Retinal pigment epithelial cell (primary cell): ENCODE measurements at places on chromosomes 7 and 10.

DNA sequence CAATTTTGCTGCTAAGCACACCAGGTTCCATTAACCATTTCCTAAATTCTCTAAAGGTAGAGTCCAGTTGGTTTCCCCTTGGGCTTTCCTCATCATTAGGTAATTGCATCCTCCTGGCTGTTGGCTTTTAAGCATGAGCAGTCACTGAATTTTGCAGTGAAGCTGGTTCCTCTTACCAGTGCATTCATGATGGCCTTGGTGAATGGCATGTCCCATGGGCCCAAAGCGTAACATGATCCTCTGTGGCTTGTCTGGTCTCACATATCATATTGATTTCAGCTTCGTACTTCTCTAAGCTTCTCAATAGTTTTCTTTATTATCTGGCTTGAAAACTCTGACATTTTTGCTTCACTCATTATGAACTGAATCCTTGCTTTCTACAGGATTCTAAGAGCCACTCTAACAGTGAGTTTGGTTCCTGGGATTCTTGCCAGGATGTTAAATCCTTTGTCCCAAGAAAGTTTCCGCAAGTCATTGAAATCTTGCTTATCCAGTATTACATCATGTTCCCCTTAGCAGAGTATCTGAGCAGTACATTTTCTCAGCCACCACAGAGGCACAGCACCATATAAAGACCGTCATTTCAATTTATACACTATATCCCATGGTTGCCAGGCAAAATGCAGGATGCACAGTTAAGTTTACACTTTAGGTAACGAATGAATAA is 134.2 kb downstream of the PTN start:
- DNase-seq, result peak; percentile 37

- no peak for DNase-seq
Observed at GRCh38 chr10:122774231-122774630, 71.4 kb downstream of the CUZD1 start.

DNA sequence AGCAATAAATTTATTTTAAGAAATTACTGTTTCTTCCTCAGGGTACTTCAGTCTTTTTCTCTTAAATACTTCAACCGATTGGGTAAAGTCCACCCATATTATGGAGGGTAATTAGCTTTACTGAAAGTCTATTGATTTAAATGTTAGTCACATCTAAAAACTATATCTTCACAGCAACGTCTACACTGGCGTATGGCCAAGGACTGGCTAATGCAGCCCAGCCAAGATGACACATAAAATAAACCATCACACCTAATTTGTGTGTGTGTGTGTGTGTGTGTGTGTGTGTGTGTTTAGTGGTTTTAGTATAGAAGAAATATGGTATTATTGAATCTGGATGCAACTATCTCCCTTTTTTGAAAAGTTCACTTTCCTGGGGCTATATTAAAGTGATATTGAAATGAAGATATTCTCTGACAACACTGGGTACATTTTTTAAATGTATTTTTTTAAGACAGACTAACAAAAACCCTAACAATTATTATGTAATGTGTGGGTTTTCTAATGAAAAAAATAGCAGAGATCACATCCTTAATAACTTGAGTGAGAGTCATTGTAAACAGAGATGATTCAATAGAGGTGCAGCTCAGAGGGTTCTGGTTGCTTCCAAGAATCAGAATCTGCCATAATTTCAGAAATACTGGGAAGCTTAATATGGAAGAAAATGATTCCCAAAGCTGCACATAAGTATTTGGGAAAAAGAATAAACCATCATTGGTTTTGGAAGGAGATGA is 584.2 kb upstream of the MBL2 start:
- DNase-seq, result no peak

GRCh38 chr10:127576740-127577161 is 27.6 kb downstream of the NPS start:
- no peak for DNase-seq

DNA sequence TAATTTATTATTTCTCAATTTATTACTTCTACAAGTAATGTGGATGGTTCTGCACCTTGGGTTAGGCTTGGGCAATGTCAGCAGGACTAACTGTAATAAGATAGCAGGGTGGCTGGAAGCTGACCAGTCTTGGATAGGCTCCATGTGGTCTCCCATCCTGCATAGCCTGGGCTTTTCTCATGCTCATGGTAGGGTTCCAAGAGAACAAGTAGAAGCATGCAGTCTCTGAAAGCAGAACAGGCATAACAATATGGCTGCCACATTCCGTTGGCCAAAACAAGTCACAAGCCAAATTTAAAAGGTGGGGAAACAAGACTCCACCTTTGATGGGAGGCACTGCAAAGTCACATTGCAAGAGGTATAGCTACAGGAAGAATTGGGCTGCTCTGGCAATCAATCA is 98.6 kb upstream of the MDFIC start:
- no peak for DNase-seq

DNA sequence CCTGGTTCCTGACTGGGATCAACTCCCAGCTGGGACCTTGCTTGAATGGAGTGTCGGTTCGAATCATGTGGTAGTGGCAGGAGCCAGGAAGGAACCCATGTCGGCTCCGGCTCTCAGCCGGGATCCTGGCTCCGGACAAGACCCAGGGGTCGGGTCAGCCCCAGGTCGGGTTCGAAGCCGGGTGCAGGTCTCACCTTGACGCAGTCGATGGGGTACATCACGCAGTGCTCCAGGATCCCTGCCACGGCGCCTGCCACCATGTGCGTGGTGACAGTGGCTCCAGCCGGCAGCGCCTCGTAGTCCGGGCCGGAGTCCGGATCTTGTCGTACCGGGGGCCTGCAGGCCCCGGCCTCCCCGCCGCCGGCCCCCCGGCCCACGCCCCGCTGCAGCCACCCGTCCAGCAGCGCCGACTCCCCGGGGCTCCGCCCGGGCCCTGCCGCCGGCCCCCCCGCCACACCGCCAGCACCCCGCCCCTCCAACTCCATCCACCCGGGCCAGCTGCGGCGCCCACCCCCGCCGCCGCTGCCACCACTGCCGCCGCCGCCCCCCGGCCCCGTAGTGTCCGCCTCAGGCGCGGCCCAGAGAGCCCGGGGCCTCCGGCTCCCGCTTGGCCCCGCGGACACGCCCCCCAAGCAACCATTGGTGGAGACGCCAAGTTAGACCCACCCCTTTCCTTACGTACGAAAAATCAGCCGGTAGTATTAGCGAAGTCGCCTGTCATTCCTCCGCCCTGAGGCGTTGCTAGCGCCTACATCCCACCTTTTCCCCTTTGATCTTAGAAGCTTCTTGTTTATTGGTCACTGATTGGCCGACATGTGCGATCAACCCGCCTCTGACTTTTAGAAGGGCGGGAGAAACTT is at the start of gene SLC25A28:
SLC25A28 (minus strand) TSS at position 589 of the 860 bp plus-strand sequence; CDS start at position 485, 104 bp downstream.
- DNase-seq, result peak; percentile 100

GRCh38 chr7:7553386-7553785 is 13.3 kb upstream of the MIOS start:
- DNase-seq, result no peak

GRCh38 chr10:15725603-15726002 is 5.9 kb upstream of the ITGA8 start:
- peak; percentile 6 for DNase-seq

GRCh38 chr7:83149466-83149865 is 13.2 kb downstream of the PCLO start:
- DNase-seq, result no peak

DNA sequence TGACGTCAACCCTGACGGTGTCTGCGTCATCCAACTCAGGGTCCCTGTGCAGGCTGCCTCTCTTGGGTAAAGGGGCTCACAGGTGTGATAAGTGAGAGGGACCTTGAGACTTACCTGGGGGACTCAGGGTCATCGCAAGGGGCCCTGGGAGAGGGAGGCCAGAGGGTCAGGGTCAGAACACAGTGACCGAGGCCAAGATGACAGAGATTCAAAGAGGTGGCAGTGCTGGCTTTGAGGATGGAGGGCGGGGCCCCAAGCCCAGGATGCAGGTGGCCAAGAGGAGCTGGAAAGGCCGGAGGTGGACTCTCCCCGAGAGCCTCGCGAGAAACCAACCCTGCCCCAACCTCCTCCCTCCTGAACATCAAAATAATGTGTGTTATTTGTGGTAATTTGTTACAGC is 165.2 kb upstream of the PPP2R2D start:
- DNase-seq, result no peak

- DNase-seq, result no peak
Observed at GRCh38 chr10:93495654-93496321, 624 bp upstream of the CEP55 start.

DNA sequence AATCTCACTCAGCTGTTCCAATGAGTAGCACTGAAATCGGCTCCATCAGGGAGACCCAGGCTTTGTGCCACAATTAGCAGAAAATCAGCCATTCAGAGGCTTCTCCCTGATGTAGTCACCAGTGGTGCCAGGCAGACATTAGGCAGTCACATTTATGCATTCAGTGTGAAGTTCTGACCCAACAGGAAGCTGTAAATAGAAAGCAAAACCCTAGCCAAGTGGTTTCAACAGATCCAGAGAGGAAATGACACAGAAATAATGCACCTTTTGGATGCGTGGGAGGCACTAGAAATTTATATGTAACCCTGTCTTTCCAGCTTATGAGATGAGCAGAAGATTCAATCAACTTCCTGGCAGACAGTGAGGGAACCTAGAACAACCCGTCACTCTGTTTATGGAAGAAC is 186.4 kb downstream of the PDE1C start:
- no peak for DNase-seq

DNA sequence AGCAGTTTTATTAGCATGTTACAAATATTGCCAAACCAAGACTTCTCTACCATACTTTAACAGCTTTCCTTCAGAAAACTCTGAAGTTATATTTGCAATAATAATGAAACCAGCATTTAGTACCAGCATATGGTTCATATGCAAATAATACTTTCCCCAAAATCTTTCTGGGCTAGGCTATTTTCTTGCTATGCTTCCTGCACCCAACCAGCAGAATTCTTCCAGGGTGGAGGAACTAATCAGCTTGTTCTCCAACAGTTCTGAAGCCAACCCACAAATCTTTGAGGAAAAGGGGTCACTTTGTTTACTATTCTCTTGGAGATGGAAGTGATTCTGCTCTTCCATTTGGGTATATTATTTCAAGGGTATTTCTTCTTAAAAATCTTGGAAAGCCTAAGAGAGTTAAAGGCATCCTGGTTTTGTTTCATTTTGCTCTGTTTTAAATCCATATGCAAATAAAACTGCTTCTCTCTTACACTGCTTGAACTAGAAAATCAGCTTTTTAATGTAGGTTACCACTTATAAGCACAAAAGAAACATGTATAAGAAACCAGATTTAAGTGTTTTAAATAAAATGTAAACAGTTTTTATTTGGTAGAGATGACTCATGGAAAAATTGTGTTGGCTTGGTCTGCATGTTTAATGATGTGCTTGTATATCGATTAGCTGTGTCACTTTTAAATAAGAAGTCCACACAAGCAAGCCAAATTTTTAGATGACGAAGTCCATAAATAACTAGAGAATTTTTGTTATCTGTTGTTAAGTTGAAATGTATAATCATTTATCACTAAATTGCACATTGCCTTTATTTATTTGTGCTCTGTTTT is 103.7 kb downstream of the HECTD2 start:
- DNase-seq, result no peak

DNA sequence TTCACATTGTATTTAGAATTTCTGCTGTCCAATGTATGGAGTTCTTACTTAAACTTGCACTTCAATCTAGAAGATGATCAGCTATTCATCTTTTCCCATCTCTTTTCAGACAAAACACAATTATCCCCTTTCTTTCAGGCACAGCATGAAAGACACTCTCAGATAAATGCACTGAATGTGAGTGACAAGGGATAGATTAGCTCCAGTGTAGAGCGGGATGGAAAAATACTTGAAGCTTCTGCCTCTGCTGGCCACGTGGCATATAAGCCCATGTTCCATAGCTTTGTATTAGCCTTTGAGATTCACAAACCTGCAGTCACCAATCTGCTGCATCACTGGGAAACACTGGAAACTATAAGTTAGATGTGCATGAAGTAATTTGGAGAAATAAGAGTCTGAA is 162.2 kb upstream of the FAM3C start:
- DNase-seq, result no peak

- no peak for DNase-seq
Observed at GRCh38 chr7:157499835-157500153, 163.0 kb downstream of the DNAJB6 start.

GRCh38 chr7:46007194-46007593 is 86.1 kb upstream of the IGFBP3 start:
- DNase-seq, result no peak

GRCh38 chr7:117169907-117170306 is 153.0 kb downstream of the WNT2 start:
- DNase-seq, result peak; percentile 74

- no peak for DNase-seq
Observed at GRCh38 chr10:114408968-114409444, 4.7 kb upstream of the AFAP1L2 start.

GRCh38 chr7:35869810-35870209 is 69.0 kb downstream of the SEPTIN7 start:
- no peak for DNase-seq

GRCh38 chr7:16651396-16652239 is 5.6 kb downstream of the BZW2 start:
- DNase-seq, result no peak

GRCh38 chr10:14330388-14331061 is at the start of gene FRMD4A:
Gene FRMD4A, minus strand, starts transcription at chr10:14330924.
- no peak for DNase-seq

DNA sequence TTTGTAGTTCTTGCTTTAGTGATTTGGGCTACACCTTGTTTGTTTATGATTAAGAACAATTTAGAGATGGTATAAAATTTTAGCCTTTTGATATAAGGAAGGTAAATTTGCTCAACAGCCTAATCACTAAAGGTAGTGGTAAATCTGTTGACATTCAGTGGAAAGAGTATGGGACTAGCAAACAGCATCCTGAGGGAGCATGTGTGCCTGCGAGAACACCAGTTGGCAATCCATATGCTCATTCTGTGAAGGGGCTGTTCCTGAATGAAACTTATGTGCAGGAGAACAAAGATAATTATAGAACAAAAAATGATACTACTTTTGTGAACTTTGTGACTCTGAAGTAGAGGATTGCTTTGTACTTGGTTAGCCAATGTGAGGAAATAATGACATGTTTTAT is 44.0 kb downstream of the CAPZA2 start:
- DNase-seq, result no peak

- no peak for DNase-seq
Observed at GRCh38 chr10:18650404-18650997, 886 bp downstream of the NSUN6 start.

DNA sequence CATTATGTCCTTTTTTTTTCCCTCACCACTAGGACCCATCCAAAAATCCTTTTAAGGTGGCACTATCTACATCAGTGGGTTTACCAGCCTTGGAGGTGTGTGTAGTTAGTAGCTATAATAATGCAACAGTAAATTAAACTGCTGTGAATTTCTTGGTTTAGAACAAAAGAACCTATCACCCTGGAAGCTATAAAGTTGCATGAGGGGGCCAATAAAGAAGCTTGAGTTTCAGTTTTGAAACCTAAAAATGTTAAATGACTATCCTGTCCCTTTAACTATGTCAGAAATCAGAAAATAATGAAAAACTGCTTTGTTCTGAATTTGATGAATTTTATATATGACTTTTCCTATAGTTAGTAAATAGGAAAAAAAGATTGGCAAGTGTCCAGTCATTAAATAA is 80.2 kb downstream of the POLL start:
- DNase-seq, result no peak
